ENCODE measurements at places on chromosomes 2 and 18.

GRCh38 chr18:10318691-10318970, 135.8 kb upstream of the APCDD1 start:
- DNase-seq, result no peak

DNA sequence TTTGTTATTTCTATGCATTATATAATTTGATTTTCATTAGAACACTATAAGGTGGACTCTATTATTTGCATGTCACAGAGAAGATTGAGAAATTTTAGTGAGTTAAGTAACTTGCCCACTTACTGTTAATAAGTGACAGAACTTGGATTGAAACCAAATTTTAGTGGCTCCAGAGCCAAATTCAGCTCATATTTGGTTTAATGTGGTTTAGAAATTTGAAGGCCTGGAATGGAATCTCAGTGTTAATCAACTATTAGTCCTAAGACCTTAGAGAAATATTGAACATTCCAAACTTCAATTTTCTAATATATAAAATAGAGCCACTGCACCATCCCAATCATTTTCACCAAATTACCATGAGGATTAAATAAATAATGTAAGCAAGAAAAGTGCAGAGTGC, 281.6 kb downstream of the ZNF385B start:
- no peak for DNase-seq

DNA sequence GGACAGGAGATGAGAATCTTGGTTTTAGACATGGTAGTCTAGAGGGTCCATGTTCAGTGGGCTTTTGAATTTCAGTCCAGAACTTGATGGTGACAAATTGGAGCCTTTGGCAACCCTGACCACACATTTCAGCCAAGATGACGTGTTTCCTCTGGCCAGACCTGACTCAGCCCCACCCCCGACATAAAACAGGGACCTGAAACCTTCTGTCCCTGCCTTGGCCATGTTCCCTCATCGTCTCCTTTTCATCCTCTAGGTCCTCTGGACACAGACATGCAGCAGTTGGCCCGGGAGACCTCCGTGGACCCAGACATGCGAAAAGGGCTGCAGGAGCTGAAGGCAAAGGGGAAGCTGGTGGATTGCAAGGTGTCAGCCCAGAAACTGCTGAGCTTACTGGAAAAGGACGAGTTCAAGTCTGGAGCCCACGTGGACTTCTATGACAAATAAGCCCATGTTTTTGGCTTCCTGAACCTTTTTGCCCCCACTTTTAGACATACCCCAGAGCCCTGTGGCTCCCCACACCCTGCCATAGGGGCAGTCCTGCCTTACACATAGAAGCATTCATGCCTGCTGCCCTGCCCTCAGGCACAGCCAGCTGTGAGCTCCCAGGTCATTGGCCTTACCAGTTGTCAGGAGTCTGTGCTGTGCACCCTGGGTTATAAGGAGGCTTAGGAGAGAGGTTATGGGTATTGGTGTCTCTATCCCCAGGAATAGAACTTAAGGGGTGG, 4.0 kb downstream of the SPR start:
- no peak for DNase-seq

DNA sequence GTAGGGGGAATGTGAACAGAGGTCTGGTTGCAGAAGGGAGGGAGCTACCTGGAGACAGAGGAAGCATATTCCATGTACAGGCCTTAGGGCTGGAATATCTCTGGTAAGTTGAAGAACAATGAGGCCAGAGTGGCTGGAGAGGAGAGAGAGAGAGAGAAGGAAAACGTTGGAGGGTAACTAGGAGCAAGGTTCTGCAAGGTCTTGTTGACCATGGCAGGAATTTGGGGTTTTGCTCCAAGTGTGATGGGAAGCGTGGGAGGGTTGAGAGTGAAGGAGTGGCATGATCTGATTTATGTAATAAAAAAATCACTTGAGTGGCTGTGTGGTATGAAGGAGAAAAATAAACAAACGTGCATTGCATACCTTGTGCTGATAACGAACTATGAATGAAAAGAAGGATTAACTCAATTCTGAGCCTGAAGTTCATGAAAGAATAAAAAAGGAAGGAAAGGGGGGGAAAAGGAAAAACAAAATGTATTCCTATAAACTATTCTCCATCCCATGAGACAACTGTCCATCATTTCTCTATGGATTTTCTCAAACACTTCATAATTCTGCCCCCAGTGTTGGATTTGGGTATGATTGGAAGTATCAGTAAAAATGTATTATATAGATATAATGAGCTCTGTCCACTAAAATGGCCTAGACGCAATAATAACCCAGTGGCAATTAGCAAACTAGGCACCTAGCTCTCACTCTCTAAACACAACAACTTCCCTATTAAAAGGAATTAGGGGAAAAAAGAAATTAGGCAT, 59.7 kb upstream of the PMAIP1 start:
- no peak for DNase-seq

GRCh38 chr2:16176971-16177480, 236.7 kb downstream of the MYCN start:
- no peak for DNase-seq

- DNase-seq, result no peak
Observed at GRCh38 chr2:149087751-149088150, 49.3 kb downstream of the LYPD6B start.

GRCh38 chr2:127226520-127227263, 6.6 kb upstream of the CYP27C1 start:
- peak; percentile 40 for DNase-seq

DNA sequence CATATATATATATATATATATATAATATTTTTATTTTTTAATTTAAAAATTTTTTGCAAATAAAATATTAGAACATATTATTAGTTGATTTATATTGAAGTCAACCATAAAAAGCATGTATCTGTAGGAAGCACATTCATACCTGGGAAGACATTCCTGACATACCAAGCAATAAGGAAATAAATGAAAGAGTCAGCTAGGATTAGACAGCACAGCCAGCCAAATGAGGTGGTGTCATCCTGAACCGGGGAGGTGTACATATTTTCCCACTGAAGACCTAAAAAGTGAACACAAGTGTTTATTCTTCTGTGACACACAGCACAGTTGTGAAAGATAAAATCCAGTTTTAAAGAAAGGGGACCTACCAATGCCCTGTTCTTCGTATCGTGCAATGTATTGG, 149.2 kb downstream of the ABCA12 start:
- DNase-seq, result no peak

GRCh38 chr2:58633613-58634365, 392.7 kb upstream of the FANCL start:
- DNase-seq, result no peak

- no peak for DNase-seq
Observed at GRCh38 chr2:151845884-151846283, 17.7 kb upstream of the ARL5A start.

DNA sequence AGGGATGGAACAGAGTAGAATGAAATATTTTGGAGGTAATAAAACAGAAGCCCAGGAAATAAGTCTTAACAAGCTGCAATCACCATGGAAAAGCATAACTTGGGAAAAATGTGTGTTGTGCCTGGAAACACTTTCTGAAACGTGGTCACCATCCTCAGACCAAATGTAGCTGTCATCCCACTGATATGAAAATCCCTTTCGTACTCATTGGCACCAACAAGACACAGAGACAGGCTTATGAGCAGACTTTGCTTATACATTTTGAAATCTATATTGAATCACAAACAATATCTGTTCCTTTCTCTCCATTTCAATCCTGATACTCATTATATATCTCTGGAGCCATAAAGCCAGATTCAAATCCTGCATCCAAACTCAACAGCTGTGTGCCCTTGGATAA, 28.7 kb downstream of the MREG start:
- no peak for DNase-seq

GRCh38 chr2:241804326-241805229, 4.4 kb upstream of the NEU4 start:
- peak; percentile 31 for DNase-seq

- no peak for DNase-seq
Observed at GRCh38 chr2:207253666-207254345, 88.1 kb upstream of the KLF7 start.

GRCh38 chr18:76013057-76013456, 482.0 kb downstream of the ZNF516 start:
- no peak for DNase-seq

All from hematopoietic multipotent progenitor cell (in vitro differentiated cells).